Stimulated activated CD8-positive, alpha-beta memory T cell treated with anti-CD3 and anti-CD28 coated beads, Interleukin-4, amount 100 ng/mL, for 48 hours (primary cell): ENCODE measurements at places on chromosomes 6 and 20.

GRCh38 chr6:16514249-16514648, 247.0 kb downstream of the ATXN1 start:
- no peak for DNase-seq

DNA sequence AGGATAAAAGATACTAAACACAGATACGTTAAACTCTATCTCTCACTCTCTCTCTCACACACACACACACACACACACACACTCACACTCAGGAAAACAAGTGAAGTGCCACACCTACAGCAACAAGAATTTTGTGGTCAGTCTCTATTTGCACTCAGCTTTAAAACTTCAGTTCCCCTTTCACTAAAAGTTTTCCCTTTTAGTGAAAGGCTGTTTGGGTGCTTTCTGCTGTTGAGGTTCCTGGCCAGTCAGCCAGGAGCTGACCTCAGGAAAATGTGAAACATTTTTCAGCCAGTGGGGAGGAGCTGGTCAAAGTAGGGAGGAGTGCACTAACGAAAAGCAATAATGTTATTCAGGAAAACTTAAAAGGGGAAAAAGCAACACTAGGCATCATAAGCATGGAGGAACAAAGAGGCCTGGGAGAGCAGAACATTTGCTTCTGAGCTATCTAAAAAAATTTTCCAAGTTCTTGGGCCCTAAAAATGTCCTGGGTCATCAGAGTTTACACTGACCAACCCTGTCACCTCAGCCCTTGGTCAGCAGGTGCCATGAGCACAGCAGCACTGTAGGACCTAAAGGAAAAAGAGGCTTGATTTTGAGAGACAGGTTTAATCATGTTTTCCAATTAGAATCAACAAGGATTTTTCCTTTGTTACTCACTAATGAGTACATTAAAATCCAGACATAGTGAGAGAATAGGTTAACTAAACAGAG, 30.7 kb upstream of the NT5E start:
- no peak for DNase-seq

DNA sequence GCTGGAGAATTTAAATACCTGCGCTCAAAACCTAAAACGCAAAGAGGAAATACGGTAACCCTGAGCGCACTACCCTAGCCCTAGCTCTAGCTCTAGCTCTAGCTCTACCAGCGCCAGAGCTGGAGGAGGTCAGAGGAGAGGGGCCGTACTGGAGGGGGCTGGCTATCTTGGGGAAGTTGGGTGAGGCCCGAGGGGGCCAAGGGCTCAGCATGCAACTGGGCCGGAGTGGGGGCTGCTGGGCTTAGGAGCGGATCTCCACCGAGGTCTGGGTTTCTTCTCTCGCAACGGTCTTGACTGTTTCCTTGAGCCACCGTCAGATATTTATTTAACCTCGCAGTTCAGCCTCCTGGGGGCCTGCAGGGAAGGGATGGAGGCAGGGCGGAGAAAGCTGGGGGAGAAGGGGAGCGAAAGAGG, 91.0 kb downstream of the NCR2 start:
- no peak for DNase-seq

DNA sequence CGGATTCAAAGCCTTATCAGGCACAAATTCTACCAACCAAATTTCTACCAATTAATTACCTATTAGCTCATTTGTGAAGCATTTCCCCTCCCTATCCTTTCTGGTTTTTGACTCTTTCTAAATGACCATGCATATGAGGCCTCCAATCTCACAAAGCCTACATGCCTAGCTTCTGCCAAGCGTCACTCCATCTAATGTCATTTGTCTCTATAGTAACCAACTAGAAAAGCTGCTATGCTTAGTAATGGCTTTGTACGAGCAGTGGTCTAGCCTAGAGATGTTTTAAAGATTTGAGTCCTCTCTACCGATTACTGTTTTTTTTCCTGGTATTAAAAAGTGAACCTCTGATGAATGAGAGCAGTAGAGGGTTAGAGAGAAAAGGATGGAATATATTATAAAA, 4.8 kb upstream of the ASF1A start:
- DNase-seq = no peak

DNA sequence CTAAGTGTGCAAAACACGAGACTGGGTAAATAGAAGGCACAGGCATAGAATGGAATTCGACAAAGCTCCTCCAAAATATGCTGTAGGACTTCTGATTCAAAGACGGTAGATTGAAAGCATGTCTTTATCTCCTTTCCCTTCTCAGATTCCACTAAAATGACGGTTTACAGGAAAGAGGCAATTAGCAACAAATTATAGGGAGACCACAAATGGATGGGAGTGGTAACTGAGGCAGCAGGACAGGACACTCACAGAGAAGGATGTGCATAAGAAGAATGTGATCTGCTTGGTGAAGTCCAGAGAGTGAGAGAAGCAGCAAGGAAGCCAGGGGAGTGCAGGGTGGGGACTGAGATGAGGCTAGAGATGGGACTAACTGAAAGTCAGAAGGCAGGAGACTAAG, 113.4 kb upstream of the MRPS10 start:
- no peak for DNase-seq

- no peak for DNase-seq
These were observed 74.6 kb upstream of the CD93 start for GRCh38 chr20:23160536-23161243.

DNA sequence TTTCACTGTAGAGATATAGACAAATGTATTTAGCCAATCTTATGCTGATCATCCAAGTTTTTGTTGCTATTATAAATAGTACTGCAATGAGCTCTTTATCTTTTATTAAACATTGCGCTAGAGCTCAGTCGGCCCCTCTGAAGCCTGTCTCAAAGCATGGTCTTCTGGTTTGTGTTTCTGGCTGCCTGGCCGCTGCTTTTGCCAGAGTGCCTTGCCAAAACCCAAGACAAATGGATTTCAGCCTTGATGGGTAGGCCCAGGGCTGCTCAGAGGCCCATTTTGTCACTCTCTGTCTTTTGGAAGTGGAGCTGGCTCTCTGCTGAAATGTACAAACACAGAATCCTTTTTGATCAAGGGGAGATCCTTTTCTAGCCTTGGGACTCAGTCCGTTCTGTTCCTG, 102.9 kb upstream of the KCNG1 start:
- no peak for DNase-seq

- peak; percentile 24 for DNase-seq
These were observed 322.2 kb downstream of the PLCB1 start for GRCh38 chr20:8454137-8454712.

DNA sequence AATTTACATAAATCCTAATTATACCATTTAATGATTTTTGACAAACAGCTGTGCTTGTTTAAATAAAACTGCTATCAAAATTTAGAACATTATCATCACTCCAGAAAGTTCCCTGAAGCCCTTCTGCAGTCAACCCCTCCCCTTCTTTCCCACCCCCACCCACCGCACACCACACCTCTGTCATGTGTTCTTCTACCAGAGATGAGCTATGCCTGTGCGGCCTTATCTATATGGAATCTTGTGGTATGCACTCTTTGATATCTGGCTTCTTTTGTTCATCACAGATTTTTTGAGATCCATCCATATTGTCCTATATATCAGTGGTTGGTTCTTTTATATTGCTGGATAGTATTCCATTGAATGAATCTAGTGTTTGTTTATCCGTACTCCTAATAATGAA, 7.2 kb downstream of the MYLIP start:
- DNase-seq = peak; percentile 46

GRCh38 chr6:108699290-108700041, 138.7 kb downstream of the FOXO3 start:
- DNase-seq = no peak

DNA sequence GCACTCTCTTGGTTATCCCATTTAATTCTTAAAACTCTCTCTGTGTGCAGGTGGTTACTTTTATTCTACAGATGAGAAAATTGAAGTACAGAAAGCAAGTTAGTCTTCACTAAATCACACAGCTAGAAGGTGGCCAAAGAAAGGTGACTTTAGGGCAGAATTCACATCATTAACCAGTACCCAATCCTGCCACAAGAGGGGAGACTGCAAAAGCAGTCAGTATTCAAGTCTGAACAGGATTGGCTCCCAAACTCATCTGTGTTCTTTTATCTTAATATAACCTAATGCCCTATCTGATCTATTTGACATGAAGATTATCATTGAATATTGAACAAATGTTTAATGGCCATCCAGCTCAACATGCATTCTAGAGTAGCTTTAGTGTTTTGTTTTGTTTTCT, 225.3 kb upstream of the FAM83B start:
- DNase-seq = no peak

DNA sequence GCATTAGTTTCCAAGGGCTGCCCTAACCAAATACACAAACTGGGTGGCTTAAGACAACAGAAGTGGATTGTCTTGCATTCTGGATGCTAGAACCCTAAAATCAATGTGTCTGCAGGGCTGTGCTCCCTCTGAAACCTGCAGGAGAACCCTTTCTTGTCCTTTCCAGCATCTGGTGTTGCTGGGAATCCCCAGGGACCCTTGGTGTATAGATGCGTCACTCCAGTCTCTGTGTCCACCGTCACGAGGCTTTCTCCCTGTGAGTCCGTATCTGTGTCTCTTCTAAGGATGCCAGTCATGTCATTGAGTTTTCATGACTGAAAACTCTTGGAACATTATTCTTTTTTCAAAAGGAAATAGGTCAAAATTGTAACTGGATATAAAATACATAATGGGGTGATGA, 142.9 kb downstream of the RNASET2 start:
- DNase-seq = no peak

DNA sequence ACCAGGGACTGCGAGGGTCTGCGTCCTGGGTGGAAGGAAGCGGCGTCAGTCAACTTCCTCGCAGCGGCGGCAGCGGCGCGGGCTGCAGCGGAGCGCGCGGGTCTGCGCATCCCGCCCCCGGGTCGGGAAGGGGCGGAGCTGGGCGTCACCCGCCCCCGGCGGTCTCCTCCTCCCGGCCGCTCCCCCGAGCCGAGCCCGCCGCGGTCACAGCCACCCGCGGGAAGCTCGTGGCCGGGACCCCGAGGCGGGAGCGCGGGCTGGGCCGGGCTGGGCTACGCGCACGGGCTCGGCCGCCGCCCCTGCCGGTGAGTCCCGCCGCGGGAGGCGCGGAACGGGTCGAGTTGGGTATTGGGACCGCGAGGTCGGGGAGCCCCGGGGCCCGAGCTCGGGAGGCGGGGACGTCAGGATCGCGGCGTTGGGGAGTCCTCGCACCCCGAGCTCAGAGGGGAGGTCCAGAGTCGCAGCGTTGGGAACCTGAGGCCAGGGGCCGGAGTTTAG, at the start of gene PAQR8:
TSS of gene PAQR8 (plus strand) at position 207 of the 498 bp plus-strand sequence. CDS start 41,063 bp downstream, outside the sequence.
- DNase-seq = peak; percentile 85

DNA sequence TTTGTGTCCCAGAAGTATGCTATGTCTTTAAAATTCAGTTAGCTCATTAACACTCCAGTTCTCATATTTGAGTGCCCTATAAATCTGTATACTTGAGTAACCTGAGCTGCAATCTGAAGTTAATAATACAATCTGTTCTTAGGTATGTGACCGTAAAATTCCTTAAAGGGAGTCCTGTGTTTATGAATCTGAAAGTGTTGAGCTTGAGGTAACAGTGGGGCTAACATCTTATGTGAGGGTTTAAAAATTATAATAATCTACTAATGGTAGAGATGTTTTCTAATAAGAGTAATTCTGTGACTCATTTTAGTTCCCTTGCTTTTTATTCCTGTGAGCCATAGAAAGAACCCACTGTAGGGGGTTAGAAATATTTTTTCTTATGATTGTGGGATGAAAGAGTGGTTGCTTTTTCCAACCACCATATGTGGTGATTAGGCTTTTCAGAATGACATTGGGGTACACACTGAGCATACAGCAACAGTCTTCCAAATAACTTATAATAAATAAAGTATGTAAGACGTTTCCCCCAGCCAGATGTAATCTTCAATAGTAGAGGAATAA, 121.2 kb downstream of the BCKDHB start:
- no peak for DNase-seq

DNA sequence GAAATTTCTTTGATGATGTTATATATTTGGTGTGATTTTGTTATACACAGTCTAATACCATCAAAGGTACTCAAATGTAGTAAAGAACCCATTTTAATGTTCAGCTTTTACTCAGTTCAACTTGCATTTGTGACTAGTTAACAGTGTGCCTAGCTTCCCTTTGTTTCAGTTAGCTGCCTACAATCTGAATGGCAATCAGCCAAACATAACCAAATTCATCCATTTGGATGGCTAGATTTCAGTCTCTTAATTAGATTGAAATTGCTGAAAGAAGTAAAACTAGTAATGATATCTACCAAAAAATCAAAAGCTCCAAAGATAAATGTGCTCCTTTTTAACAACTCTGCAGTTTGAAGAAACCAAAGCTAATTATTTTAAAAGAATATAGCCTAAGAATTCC, 6.9 kb downstream of the EPHA7 start:
- DNase-seq = no peak

- DNase-seq = no peak
These were observed 182.6 kb upstream of the MOCS1 start for GRCh38 chr6:40116832-40117231.

GRCh38 chr20:56202493-56203077, 45.9 kb upstream of the MC3R start:
- no peak for DNase-seq

DNA sequence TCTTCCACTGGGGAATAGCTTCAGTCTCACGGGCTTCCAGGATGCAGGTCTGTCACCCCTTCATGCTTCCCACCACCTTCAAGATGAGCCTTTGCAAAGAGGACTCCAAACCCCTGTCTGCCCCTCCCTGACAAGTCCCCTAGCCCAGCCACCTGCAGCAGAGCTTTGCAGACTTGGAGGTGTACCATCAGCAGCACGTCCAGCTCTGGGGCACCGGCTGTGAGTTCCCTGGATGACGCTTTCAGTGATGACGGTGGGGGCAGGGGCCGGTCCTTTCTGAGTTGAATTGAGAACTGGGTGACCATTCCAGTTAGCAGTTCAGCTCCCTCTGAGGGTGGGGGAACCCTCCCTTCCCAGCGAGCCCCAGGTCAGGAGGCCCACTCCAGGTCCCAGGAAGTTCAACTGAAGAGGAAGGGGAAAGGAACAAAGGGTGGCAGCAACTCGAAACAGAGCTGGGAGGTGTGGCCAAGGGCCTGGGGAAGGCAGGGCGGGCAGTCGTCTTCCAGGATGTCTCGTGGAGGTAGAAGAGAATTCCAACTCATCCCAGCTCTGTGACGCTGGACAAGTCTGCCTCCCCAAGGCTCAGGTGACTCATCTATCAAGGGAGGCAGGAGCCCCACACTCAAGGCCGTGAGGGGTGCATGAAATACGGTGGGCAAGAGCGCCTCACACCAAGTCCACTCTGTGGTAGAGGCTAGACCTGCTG, 86.0 kb downstream of the PTPN1 start:
- no peak for DNase-seq

GRCh38 chr6:147297663-147298316, 93.6 kb downstream of the STXBP5 start:
- DNase-seq = no peak

GRCh38 chr20:53901064-53901463, 169.3 kb downstream of the BCAS1 start:
- DNase-seq = no peak
